ENCODE measurements at places on chromosomes 2 and 18.

- no peak for DNase-seq
Observed at GRCh38 chr18:38077229-38077628, 511.6 kb upstream of the CELF4 start.

GRCh38 chr2:233486357-233486756 is 80.2 kb downstream of the USP40 start:
- DNase-seq: no peak

DNA sequence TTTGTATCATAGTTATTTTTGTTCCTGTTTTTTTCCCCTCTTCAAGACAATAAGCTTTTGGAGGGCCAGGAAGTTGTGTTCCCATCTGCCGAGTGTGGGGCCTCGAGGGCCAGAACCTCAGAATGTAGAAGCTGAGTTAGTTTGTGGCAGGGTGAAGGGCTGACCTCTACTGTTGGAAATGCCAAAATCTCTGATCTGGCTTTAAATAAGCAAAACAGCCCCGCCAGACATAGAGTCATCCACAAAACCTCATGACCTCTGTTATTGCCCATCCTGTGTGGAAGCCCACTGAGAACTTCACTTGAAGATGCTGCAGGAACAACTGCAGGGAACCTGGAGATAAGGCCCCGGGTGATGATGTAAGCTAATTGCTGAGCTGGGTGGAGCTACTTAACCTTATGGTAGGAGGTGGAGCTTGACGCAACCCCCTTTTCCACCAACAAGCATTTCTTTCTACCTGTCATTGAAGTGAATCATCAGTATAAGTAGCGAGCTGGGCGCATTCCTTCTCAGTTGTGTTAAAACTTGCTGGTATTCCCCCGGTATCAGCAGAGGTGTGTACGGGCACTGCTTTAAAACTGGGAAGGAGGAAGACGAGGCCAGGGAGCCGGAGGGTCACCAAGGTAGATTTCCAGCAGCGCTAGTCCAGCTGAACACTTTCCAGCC is 177.2 kb downstream of the NEDD4L start:
- no peak for DNase-seq

DNA sequence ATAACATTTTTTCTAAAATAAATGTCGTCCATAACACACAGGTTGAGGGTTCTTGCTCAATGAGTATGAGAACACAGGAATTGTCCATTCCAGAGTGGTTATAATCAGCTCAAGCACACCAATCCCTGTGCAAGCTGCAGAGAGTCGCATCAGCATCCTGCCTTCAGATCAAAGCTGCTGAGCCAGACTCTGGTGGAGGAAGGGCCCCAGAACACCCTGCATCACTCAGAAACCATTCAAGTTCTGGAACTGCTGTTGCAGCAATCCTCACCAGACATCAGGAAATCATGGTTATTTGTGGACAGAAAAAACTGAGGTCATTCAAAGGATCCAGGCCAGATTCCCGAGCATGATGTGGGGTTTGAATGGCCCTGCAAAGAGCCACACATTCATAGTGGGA is 44.5 kb downstream of the DNER start:
- DNase-seq: no peak

DNA sequence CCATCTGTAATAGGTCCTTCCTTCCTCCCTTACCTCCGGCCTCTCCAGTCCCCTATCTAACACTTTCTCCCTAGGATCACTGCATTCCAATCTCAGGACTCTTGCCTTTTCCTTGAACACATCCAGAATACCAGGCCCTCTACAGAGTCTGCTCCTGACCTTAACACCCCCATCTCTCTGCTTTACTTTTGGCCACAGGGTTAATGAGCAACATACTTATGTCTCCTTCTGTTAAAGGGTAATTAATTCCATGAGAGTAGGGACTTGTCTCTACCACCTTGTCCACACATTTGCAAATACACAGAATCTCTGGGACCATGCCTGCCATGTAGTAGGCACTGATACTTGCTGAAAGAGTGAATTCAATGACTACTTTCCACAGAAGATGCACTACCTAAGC is 94.9 kb downstream of the COBLL1 start:
- DNase-seq: no peak

GRCh38 chr2:110872521-110872920 is 140.1 kb downstream of the ACOXL start:
- DNase-seq: no peak

GRCh38 chr2:2871480-2872308 is 505.9 kb downstream of the EIPR1 start:
- DNase-seq: no peak

DNA sequence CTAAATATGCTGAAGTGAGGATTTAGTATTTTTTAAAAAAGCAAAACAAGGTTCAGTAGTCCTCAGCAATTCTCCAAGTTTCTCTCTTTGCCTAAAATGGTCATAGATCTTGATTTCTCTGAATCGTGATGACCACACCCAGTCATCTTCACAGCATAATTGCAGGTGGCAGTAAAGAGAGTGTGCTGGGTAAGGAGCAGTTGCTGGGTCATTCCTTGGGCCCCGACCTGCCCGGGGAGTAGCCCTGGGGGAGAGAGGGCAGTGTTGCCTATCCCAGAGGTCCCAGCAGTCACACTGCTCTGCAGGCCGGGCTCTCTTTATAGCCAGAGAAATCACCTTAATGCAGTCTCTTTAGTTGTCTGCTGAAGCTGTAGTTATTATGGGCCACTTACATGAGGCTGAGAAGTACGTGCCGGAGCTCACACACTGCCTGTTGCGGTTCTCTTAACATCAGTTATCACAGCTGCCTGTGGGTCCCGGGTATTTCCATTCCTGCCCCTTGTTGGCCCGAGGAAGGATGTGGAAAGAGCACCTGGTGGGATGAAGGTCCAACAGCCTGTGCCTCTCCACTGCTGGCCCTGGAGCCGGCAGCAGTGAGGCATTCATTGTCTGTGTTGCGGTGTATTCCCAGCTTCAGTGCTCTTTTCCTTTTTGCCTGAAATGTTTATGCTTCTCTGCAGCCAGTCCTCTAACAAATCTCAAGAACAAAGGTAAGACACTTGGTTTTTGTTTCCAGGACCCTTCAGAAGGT is 230.1 kb downstream of the ALPK2 start:
- no peak for DNase-seq

- no peak for DNase-seq
Observed at GRCh38 chr2:193965263-193965662, 1691.8 kb upstream of the SLC39A10 start.

GRCh38 chr2:178160601-178161000 is 33.7 kb upstream of the OSBPL6 start:
- no peak for DNase-seq

DNA sequence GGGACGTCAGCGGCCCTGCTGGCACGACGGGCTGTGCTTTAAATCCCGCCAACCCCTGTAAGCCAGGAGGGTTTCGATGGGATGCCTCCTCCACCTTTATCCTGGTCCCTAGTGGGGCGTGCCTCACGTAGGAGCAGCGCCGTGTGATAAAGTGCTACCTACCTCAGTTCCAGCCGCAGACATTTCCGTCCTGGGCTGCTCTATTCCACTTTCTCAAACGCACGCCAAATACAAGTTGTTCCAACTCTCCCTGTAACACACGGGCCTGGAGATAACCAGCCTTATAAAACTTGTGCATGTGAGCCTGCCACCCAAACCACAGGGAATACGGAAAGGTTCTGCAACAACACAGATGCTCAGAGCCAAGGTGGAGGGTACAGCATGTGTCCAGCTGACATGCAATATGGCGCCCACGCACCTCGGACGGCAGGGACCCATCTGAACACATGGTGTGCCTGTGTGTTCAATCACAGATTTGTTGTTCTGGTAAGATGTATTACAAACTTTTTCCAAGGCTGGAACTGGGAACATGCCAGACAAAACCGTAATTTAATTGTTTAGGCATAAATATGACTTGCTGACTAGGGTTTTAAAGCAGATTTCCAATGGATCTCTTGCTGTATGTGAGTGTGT is 47.7 kb downstream of the ZNF516 start:
- DNase-seq: no peak

- DNase-seq: no peak
Observed at GRCh38 chr18:79919089-79919488, 32.4 kb downstream of the SLC66A2 start.

- DNase-seq: no peak
Observed at GRCh38 chr2:98560256-98560771, 48.0 kb downstream of the COA5 start.

DNA sequence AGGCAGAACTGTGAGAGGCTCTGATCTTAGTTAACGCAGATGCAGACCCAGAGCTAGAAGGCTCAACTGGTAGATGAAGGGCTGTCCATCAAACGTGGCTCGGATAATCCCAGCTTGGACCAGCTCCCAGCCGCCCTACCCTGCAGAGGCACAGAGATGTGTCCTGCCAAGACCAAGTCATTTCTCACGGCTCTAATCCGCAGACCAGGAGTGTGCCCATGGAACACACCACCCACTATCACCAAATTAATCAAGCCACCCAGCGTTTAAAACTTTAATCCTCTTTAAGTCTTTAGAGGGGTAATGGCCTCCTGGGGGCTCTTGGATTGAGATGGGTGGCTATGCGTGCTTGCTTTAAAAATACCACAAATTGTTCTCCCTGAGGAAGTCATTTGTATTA is 17.5 kb downstream of the LYPD1 start:
- DNase-seq: no peak

- no peak for DNase-seq
Observed at GRCh38 chr2:19738707-19739106, 163.1 kb downstream of the TTC32 start.

DNA sequence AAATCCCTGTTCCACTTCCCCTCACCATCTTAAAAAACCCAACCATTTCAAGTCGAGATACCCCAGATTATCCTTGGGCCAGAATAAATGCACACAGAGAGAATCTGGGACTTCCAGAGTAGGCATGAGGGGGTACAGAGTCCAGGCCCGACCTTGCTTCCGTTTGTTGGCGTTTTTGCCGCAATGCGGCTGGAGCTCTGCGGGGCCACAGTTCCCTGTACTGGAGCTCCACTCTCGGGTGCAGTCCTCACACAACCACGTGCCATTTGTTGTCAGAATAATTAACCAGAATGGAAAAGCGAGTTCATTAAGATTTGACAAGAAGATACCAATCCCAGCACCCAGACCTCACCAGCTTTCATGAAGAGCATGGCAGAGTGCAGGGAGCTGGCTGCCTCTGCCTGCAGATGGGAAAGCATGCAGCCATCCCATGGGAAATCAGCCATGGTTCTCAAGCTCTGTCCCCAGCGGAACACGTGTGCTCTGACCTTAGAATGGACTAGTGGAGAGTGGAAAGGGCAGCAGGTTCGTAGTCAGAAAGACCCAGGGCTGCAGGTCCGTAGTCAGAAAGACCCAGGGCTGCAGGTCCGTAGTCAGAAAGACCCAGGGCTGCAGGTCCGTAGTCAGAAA is 472.8 kb downstream of the EIPR1 start:
- DNase-seq: no peak

GRCh38 chr2:42054714-42055430 is 7.1 kb downstream of the PKDCC start:
- no peak for DNase-seq

DNA sequence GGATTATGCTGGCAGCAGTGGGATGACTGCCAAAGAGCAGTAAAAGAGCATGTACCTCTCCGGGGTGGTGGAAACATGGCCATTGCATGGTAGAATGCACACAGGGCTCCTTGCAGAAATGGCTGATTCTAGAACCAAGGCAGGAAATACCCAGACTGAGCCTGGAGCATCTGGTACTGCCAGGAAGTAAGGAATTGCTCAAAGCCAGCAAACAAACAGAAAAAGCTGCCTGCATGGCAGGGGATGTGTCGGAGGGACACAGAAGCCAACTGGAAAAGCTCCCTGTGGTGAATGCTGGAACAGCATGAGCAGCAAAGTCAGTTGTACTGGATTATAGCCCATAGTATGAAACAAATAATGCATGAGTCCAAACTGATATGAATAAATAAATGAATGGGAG is 78.0 kb upstream of the NFATC1 start:
- no peak for DNase-seq

- no peak for DNase-seq
Observed at GRCh38 chr2:190540048-190540447, 5.5 kb upstream of the NEMP2 start.

DNA sequence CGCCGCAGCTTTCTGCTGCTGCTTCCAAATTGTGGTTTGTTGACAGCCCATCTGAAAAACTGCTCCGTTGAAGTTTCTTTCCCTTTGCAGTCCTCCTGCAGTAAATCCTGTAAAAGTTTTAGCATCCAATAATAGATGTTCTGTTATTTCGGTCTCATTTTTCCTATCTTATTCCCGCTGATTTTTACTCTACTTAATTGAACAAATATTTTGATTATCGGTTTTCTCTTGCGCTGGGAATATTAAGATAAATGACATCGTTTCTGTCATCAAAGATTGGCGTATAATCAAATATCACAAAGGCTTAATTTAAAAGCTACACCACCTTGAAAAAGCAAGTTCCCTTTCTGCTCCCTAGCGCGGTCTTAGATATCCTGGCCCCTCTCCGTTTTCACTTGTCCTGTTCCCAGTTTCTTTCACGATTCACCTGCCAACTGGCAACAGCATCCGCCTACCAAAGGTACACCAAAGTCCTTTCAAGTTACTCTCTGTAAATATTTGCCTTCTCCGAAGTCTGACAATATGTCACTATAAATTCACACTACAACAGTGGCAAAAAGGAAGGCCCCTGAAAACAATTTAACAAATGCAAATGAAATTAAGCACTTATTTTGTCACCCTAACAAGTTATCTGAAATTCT is 1.0 kb upstream of the STRN start:
- no peak for DNase-seq

DNA sequence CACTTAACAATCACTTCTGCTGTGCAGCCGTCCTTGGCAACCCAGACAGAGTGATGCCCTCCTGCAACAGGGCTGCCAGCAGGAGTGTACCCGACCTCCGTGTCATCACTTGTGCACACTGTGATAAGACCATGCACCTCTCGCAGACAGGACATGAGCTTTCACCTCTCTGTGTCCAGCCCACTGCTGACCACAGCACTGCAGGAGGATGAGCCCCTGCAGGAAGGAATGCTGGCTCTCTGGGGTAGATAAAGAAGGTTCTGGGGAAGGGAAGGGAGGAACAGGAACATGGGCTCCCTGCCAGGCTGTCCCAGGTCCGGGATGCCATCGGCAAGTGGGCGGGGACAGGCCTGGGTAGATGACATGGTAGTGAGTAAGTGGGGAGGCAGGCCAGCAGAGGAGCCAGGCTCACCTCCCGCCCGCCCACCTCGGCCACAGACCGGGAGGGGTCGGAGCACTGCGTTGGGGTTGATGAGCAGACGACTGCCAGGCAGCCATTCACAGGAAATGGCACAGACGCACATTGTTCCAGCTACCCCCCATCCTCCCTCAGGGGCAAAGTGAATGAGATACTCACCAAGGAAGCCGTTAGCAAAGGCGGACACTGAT is 18.6 kb upstream of the COL6A3 start:
- DNase-seq: peak; percentile 73

DNA sequence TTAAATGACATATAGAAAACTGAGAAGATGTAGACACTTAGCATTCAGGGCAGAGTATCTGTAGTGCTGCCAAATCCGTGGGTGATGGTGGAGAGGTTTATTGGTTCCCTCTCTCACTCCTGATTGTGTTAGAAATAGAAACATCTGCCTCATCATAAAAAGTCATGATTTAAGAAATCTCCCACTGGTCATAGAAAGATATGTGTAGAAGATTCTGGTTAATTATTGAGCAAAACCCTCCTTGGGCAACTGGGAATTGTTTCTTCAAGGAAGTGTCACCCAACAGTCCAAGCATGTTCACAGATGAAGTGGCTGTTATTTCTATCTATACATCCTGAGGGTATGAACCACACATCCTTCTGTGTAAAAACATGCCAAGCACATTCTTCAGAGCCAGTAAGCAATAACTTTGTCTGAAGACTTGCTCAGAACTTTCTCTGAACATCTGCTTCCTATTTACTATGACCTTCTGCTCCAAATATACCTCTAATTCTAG is 33.6 kb upstream of the CHRNA1 start:
- DNase-seq: no peak

- DNase-seq: no peak
Observed at GRCh38 chr2:183248866-183249567, 124.8 kb downstream of the NUP35 start.

All from activated CD8-positive, alpha-beta memory T cell treated with anti-CD3 and anti-CD28 coated beads for 1 hour (primary cell).